ENCODE measurements at places on chromosomes 3 and 15.

DNA sequence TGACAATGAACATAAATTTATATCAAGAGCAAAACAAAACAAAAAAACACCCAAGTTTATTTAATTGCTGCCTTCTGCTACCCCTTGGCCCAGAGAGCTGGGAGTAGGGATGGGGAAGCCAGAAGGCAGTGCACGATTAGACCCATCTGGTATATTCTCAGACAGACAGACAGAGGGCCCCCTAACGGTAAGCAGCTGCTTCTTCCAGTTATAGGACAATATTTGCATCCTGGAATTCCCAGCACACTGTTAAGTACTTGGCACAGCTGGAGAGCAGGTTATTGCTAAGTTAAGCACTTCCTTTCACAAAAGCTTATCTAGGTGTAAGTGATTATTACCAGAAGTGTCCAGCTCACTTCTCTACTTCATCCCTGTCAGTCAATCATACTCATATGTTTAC, 39.3 kb downstream of the C2CD4B start:
- peak; percentile 58 for DNase-seq

GRCh38 chr3:128456776-128457715, 9.6 kb downstream of the DNAJB8 start:
- no peak for DNase-seq

GRCh38 chr3:186967686-186968085, 37.4 kb downstream of the ST6GAL1 start:
- no peak for DNase-seq

DNA sequence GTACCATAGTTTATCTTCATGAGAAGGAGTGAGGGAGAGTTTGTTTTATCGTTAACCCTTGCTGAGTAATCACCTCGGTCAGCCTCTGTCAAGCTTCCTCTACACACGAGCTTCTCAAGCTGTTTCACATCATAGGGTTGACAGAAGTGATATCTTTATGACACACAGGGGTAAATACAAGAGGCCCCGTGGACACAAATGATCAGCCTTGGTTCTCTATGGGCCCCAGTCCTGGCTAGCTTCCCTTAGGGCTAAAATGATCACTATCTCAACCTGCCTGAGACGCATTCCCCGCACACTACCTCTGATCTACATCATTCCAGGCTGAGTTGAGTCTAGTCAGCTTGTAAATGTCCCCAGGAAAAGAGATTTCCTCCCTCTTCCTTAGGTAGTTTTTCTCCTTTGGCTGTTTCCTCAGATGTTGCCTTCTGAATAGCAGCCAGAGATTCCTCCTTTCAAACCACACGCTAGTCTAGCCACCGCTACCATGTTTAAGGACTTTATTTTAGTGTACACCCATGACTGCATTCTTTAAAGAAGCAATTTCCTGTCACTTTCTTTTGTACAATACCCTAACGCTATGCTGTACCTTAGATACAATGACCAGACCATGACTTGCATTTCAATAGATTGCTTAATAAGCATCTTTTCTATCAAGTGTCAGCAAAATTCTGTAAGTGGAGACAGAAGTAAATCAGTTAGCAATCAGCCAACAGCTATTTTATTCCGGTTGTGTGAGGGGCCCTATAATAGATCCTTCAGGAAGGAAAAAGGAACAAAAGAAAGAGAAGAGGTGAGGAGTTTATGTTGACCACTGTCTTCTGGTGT, 35.1 kb upstream of the PPARG start:
- no peak for DNase-seq

DNA sequence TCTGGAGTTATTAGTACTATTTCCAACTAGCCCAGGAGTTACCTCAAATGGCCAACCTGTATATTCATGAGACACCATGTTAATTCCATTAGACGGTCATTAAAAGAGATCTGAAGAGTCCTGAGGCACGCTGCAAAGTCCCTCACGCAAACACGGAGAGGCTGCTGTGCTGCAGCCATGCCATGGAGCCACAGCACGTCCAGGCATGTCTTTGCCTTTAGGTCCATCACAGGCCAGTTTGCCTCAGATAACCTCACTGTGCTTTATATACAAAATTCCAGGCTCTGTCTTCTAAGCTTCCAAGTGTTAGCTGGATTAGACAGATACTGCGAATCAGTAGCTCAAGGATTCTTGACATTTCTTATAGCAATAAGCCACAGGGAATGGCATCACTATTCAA, 9.8 kb upstream of the PLAAT1 start:
- DNase-seq = no peak

GRCh38 chr3:69181592-69182211, 59.3 kb upstream of the LMOD3 start:
- DNase-seq = peak; percentile 84

DNA sequence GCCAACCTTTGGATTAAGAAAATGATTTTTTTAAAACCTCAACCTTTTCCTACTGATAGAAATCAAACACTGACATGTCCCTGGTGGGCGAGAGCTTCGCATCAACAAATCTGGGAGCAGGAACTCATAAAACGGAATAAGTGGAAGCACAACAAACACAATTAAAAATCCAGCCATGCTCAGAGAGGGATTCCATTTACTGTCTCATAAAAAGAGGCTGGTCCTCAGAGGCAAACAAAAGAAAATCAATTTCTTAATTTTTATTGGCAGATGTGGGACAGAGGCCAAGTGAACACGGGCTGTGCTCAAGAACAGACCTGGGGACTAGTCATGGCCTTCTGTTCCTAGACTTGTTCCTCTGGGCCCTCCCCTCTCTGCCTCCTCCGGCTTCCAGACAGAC, 214.5 kb downstream of the NTRK3 start:
- no peak for DNase-seq

DNA sequence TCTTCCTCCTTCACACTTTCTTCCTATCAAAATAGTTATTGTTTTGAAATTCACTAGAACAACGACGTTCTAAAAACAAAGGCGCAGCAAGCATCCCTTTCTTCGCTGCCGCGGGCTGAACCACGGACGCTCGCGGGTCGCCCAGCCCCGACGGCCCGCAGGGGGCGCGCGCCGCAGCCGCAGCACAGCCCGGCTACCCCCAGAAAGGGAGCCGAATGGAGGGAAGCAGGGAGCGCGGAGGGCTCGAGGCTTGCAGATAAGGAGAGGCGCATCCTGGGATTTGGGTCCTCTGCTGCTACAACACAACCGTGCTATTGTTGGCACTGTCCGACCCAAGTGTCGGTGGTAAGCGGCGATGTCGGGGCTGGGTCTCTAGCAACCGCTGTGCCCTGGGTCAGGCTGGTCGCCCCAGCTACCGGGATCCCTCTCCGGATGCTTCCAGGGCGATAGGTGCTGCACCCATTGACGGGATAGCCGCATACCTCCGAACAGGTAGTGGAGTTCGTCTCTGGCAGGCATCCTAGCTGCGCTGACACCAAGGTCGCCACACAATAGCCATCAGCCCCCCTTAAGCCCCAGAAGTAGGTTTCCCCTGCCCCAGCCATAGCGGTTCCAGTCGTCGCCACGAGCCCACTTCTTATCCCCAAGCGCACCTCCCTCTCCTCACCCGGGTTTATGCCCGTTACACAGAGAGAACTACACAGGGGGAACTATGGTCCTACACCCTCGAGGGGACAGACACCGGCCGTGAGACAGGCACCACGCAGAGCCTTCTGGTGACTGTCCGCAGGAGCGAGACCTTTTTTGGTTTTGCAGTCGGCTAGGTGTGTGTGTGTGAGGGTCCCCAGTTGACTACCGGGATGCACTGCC, 6.0 kb downstream of the ONECUT1 start:
- no peak for DNase-seq

DNA sequence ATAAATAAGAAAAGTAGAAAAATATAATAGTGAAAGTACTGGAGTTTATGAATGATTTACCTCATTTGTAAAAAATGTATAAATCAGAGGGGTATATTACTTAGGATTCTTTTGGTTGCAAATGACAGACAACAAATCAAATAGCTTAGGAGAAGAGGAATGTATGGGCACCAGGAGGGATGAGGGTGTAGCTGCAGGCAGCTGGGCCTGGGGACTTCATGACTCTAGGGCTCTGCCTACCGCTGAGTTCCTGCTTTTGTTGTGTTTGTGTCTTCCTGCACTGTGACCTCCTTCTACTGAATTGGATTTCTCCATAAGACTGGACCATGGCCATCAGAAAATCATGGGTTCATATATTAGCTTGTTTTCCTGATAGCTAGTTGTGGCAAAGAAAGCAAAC, 27.9 kb upstream of the PDE8A start:
- DNase-seq = no peak

DNA sequence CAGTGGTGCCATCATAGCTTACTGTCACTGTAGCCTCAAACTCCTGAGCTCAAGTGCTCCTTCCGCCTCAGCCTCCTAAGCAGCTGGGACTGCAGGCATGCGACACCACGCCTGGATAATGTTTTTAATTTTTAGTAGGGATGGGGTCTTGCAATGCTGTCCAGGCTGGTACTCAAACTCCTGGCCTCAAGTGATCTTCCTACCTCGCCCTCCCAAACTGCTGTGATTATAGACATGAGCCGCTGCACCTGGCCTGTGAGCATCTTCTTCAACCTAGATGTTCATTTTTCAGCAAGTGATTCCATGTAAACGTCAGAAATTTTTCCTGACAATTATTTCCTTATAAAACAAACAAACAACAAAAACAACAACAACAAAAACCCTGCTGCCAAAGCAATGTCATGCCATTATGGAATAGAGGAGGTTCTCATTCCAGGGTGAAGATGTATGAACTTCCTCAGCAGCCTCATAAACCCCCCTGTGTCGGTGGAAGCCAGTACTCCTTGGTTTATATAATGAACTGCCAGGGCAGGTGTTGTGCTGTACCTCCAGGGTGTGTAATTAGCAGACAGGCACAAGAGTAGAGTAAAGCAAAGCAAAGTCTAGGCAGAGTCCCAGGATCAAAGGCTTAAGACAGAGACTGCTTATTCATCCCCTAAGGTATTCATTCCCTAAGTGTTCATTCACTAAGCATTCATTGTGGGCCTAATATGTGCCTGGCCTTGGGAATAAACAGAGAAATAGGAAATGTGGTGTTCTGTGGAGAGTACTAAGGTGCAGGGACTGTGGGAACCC, 44.6 kb downstream of the NR2C2 start:
- DNase-seq = no peak

DNA sequence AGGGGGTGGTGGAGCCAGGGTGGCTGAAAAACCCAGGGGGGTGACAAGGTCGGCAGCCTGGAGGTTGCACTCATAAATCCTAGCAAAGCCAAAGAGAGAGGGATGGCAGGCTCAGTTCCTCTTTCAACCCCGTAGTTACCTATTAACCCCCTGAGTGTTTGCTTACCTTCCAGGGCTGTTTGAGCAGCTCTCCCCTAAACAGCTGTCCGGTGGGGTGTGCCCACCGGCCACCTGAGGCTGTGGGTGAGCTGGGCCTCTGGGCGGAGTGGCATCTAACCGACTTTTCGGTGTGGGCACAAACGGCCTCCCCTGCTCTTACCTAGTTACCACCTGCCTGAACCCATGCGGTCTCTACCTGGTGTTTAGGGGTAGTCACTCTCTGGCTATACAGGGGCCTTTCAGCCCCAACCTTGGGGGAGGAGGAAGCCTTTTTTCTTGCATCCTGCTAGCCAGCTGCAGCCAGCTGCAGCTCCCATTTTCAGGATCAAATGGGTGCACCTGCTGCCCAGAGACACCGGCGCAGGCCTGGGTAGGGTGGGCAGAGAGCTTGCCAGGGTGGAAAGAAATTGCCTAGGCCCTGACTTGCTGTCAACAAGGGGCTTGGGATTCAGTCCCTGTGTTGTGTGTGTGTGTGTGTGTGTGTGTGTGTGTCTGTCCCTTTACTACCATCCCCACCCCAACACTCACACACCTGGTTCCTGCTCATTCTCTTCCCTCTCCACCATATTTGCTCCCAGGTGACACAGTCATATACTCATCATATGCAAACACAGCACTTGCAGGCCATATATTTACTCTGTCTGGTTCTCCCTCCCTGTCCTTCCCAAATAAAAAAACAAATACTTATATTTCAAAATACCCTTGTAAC, 3.7 kb downstream of the DLL4 start:
- DNase-seq = no peak

- peak; percentile 87 for DNase-seq
Measured at GRCh38 chr3:17605032-17605431, 137.4 kb downstream of the TBC1D5 start.

DNA sequence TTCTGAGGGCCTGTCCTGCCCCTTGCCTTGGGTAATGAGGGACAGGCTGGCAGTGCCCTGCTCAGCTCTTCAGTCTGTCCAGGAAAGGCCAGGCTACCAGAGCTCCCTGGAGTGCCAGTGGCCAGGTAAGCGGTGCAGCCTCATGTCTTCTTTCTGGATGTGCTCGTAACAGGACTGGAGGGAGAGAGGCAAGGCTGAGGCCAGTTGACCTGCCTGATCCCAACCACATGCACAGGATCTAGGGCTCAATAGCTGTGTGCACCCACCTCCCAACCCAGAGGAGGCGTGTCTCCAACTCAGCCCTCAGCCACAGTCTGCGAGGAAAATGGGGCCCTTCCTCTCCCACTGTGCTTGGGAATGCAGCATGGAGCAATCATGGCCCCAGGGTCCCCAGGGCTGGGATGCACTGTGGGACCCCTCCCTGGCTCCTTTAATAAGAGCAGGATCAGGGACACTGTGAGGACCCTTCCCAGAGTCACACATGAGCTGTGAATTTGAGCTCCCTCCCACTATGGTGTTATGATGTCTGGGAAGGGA, 22.5 kb downstream of the ALS2CL start:
- DNase-seq = no peak

DNA sequence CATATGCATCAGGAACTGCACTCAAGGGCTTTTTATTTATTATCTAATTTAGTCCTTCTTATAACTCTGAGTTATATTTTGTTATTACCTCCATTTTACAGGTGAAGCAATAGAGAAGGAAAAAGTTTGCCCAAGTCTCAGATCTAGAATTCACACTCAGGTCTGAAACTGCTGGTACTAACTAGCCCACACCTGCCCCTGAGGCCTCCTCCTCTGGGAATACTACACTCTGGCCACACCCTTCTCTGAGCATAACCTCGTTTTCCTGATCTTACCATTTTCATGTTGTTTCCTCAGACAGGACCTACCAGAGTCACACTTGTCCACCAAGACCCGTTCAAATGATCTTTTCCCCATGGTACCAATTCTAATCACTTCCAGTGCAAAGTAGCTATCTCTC, 94.1 kb upstream of the CHRM5 start:
- DNase-seq = no peak

DNA sequence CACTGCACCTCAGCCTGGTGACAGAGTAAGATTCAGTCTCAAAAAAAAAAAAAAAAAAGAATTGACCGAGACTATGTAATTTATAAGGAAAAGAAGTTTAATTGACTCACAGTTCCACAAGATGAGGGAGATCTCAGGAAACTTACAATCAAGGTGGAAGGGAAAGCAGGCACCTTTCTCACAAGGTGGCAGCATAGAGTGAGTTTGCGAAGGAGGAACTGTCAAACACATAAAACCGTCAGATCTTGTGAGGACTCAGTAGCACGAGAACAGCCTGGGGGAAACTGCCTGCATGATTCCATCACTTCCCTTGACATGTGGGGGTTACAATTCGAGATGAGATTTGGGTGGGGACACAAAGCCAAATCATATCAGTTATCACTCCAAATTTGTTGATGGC, 380.9 kb downstream of the EDEM1 start:
- no peak for DNase-seq

DNA sequence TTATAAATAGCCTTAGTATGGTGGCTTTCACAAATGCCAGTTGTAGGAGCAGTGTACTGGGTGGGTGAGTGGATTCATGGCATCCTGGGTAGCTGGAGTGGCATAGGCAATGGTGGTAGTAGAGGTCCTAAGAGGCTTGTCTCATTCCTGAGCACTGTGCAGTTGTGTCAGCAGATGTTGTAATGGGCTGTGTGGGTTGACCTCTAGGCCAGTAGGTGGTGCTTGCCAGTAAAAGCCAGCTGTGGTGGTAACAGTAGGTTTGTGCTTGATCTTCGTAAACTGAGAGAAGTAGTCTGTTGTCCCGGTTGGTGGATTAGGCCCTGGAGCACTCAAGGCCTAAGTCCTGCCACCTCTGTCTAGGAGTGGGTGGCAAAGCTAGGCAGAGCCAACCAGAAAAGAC, 149.7 kb upstream of the SUCLG2 start:
- DNase-seq = no peak

Measured in RPMI7951 (cell line).